ENCODE measurements at places on chromosomes 2 and 18.
A peak's percentile ranks its signal among the peaks of the same experiment; 100 is the strongest.

DNA sequence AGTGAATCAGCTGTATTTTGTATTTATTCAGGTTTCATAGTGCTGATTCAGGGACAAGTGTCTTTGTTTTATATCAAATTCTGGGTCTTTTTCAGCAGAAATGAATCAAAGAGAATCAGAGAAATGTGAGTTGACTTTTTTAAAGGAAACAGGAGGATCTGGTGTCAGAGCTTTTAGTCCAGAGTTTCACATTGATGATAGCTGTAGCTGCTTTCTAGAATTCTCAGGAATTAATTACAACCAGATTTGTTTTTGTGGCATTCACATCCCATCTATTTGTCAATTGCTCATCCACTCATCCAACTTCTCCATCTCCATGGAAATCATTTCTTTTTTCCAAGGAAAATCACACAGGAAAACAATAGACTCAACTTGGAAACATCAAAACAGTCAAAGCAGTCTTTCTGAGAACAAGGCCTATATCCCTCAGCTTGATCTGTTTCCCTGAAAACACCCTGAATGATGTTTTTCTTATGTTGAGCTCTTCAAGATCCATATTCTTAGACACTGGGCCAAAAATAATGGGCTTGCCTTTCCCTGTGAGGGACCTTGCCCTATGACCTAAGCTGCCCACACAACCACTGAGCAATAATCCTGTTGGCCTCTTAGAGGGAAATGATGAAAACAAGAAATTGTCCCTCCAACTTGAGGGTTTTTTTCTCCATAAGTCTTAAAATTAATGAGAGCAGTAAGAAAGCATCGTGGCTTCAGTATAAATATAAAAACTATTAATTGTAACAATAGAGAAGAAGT is 249.5 kb upstream of the FN1 start:
- DNase-seq: no peak

- no peak for DNase-seq
Measured at GRCh38 chr2:191453761-191454160, 208.6 kb downstream of the MYO1B start.

DNA sequence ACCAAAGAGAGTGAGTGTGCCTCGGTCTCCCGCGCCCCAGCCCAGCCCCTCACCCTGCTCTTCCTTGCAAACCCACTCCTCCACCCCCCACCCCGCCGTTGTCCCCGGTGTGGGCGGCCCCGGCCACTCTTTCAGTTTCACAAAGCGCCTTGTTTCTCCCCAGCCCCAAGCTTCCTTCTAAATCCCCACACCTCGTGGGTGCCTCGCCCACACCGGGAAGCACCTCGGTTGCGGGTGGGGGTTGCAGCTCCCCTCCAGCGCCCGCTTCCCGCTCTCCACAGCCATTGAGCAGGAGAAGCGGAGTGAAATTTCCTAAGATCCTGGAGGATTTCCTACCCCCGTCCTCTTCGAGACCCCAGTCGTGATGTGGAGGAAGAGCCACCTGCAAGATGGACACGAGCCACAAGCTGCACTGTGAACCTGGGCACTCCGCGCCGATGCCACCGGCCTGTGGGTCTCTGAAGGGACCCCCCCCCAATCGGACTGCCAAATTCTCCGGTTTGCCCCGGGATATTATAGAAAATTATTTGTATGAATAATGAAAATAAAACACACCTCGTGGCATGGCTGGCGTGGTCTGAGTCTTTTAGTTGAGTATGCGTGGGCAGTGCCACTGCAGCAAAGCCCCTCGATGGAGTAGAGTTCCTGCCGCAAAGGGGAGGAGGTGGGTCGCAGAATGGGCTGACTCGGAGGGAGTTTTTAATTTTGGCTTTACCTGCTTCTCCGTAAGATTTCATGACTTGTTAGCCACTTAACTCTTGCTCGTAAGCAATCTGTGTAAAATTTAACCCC is 848 bp downstream of the TMSB10 start:
- DNase-seq: no peak

DNA sequence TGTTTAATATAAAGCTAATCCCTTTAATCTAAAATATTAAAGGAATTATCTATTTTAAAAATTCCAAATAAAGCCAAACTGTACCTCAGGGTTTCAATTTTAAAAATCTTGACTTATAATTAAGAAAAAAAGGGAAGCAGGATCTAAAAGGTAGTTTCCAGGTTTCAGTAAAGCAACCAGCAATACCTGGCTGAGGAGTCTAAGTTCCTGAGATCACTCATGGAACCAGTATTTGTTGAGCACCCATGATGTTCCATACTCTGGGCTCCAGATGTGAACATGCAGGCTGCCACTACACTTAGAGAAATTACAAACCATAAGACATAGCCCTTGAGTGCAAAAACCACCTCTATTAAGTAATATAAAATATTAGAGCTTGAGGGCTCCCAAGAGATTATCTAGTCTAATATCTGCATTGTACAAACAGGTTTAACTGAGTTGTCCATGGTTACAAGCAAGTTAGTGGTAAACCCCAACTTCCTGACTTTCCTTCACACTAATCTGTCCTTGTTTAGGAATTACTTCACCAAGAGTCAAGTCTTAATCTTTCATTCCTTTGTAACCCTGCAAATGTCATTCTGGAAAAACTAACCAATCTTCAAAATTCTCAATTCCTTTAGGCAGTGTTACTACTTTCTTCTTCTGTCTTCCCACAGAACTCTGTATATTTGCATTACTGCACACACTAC is 49.2 kb downstream of the CLASP1 start:
- DNase-seq: no peak

DNA sequence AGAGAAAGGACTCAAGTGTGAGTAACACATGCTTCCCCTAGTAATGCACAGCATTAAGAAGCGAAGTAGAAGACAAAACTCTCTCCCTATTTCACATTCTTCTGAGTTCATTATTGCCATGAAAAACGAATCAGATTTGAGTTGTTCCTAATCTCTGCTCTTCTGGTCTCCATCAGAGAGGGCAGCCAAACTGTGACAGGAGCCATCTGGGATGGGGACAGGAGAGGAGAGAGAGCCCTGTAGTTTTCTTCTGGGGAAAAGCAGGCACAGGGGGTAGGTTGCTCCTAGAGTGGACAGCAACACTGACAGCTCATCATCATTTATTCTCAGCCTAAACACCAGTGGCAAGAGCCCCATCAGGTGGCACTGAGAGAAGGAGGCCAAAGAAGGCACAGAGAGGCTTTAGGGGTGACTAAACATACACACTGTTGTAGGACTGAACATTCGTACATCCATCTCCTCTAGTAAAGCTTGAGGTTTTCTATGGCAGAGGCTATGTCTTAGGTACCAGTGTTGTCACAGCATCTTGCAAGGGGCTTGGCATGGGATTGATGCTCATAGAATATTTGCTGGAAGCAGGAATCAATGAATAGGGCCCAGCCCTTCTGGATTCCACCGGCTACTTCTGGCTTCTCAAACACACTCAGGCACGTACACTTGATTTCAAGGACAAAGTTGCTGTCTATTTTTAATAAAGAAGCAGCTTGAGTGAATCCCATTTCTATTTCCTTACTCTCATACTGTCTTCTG is 33.1 kb downstream of the SLC8A1 start:
- no peak for DNase-seq

GRCh38 chr2:20565623-20566236 is 85.2 kb downstream of the HS1BP3 start:
- DNase-seq: no peak

- DNase-seq: no peak
Measured at GRCh38 chr2:9416962-9417316, 6.4 kb downstream of the ITGB1BP1 start.

- DNase-seq: peak; percentile 16
Measured at GRCh38 chr2:209472112-209472832, 48.4 kb downstream of the MAP2 start.

DNA sequence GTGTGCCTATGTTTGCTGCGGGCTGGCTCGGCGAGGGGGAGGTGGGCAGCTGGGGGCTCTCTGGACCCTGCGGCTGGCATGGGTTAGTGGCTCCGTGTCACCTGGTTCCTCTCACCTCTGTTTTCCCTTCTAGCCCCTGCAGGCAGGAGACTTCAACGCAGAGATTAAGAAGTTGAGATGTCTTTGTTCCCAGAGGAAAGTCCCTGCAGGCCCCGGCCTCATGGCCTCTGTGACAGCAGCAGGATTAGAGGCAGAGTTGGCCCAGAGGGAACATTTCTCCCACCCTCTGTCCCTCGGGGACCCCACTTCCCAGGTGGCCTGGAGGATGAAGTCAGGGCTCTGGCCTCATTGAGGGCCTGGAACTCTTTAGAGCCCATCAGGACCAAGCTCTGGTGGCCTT is 56.5 kb downstream of the HPCAL1 start:
- no peak for DNase-seq

- DNase-seq: no peak
Measured at GRCh38 chr18:64436111-64436510, 287.2 kb upstream of the LINC00305 start.

- DNase-seq: no peak
Measured at GRCh38 chr2:63777816-63778215, 63.9 kb upstream of the UGP2 start.

DNA sequence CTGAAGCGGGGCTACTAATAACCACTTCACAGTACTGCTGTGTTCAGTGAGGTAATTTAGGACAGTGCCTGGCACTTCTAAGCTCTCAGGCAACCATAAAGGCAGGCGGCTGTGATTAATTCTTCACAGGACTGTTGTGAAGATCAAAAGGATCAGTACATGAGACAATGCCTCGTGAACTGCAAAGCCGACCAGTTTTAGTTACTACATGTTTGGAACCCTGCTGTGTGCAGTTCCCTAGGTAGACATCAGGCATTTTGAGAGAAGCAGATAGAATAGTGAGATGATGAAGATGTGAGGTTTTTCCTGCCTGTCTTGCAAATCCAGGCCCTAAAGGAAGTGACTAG is 19.1 kb downstream of the EFHD1 start:
- no peak for DNase-seq

- no peak for DNase-seq
Measured at GRCh38 chr2:170822290-170823087, 5.8 kb downstream of the GAD1 start.

DNA sequence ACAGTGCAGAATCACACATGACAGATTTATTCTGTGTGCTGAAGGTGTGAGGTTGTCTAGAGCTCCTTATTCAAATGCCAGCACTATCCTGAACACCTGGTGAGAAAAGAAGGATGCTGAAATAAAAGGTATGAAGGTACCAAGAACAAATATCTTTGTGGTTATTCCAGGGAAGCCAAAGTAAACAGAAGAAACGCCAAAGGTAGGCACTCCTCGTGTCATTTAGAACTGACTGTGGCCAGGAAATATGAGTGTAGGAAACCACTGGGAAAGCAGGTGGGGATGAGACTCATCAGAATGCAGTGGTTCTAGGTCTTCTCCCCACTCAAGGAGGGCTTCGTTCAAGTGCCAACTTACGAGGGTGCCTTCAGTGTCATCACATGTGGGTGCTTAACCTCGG is 80.8 kb downstream of the KIF5C start:
- no peak for DNase-seq
